ENCODE measurements at places on chromosomes 13 and 19. TPM values are rescaled to one million over a fixed set of nuclear protein-coding genes. Genes with fewer than 3 reads are reported as not detected.

DNA sequence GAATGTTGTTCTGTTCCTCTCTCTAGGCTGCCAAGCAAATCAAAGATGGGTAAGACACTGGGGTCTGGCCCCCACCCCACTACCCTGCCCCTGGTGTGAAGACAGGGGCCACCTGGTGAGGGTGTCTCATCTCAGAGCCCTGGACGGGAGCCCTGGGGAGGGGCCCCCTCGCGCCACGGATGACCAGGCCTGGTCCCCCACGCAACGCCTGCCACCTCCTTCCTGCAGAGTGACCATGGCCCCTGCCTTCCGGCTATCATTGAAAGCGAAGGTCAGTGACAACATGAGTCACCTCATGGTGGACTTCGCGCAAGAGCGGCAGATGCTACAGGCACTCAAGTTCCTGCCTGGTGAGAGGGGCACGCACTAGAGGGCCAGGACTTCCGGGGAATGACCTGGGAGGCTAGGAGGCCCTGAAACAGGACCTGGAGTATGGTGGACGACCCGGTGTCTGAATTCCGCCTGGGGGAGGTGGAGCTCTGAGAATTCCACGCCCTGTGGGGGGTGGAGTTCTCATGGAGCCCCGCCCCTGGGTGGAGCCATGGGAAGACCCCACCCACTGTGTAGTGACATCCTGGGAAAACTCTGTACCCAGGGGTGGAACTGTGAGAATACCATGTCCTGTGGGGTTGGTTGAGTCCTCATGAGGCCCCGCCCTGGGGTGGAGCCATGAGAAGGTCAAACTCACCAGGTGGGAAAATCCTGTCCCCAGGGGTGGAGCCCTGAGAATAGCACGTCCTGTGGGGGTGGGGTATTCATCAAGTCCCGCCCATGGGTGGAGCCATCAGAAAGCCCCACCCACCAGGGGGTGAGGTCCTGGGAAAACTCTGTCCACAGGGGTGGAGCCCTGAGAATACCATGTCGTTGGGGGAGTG is 6.1 kb downstream of the FSD1 start:
- peak; percentile 67 for DNase-seq

GRCh38 chr13:33134213-33134612 is 118.0 kb downstream of the KL start:
- no peak for DNase-seq

GRCh38 chr13:46665633-46666482 is 112.9 kb downstream of the LRCH1 start:
- no peak for DNase-seq

The CAPN12 gene
- total RNA-seq = 2.6 TPM

DNA sequence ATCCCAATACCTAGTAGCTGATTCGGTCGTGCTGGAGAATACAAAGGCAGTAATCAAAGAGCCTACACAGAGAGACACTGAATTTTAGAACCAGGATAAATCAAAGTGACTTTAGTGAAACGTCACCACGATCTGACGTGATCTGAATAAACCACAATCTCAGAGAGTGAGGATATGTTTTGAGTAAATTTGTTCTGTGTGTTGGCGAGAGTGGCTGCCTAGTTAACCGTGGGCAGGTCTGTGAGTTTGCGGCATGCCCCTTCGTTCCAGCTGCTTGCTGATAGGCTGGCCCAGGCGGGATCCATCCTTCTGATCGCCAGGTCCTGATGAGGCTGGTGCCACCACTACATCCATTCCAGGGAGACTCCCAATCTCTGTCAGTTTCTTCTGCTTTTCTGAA is 40.4 kb downstream of the LRCH1 start:
- peak; percentile 62 for DNase-seq

The EFNB2 gene
- total RNA-seq = 0.31 TPM

DNA sequence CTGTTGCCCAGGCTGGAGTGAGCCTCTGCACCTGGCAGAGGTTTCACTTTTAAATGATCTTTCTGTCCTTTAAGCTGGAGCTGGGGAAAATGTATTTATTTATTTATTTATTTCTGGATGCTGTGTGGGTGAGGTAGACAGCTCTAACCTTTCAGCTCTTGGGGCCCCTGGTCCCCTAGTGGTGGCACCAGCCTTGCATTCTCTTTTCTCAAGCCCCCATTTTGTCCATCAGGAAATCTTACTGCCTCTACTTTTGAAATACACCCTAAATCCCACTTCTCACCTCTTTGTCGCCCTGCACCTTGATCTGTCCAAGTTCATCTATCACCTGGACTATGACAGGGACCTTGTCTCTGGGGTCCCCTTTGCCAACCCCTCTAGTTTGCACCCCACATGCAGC is 2.1 kb upstream of the B9D2 start:
- DNase-seq = peak; percentile 34

DNA sequence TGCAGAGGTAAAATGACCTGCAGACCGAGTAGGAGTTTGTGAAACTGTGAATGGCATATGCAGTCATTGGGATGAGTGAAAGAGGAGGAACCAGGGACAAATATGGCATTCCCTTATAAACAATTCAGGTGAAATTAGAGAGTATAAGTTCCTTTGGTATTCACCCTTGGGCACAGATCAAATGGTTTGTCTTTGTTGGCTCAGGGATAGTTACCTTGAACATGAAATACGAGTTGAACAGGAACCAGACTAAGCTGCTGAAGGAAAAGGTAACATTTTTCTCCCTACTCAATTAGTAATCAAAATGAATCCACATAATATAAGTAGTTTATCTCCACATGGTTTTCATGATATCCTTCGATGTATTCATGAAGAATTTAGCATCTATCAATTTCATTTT is 50.5 kb downstream of the SLITRK1 start:
- DNase-seq = no peak

The SPTBN4 gene
- total RNA-seq = 4.1 TPM

GRCh38 chr13:47904891-47905290 is 96.2 kb downstream of the SUCLA2 start:
- DNase-seq = no peak

The TGFBR3L gene
- total RNA-seq = 0.61 TPM

- DNase-seq = peak; percentile 70
Measured at GRCh38 chr19:40139533-40140287, 49.0 kb upstream of the ZNF780A start.

DNA sequence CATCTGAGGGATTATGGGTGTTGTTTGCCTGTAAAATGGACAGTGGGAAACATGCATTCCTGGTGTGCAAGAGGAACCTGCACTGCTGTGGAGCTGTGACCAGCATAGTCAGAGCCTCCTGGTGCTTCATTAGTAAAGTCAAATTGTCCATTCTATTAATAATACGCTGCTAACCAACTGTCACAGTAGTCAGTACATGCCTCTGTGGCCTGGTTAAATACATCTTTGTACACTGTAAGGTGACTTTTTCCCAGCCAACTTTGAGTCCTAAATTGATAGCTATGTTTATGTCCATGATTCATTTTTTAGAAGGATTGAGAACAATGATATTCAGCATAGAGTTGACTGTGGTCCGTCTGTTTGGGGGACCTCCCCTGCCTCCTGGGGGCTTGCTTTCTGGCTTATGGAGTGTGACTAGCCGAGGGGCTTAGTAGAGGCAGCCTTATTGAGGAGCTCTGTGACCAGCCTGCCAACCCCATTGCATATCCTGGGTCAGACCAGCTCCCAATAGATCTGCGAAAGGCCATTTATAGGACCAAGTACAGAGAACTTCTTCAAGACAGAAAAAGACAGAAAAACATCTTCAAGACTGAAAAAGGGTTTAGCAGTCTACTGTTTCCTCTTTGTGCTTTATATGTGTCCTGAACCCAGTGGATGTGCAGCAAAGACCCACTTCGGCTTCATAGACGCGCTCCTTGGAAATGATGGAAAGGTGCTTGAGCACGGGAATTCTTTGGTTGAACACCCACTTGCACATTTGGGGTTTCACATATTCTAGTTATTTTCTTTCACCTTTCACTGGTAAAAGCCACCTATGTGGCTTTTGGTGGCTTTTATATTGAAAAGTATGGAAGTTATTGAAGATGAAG is 4.3 kb downstream of the GPR183 start:
- DNase-seq = no peak

The VAV1 gene
- 92.7 TPM for total RNA-seq

DNA sequence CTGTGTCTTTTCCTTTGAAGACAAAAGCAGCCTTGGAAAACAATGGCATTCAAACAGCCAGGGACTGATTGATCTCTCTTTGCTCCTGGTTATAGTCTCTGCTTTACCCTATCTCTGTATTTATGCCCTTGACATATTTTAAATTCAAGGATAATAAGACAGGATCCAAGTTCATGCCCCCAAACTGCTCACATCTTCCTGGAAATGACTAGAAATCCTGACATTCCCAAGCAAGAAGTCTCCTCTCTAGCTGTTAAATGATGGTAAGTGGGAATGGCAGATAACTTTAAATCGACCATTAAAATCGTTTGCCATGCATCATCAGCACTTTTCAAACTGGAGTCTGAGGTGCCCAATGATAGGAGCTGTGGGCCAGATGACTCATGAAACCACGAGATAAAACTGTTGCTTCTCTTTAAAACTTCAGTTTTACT is 435.6 kb downstream of the FOXO1 start:
- DNase-seq = no peak

DNA sequence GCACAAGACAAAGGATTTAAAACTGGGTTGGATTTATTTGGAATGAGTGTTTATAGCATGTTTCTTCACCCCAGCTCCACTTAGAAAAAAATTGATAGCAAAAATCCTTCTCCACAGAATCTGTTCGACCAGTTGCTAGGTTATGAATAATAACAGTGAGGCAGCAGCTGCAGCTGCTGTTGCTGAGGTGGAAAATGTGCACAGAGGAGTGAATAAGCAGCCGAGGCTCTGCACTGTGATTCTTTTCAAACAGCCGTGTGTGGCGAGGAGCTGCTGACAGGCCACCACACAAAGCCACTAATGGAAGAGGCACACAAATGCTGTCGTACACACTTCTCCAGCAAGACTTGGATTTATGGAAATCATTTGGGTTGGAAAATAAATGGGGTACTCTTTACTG is 6.4 kb upstream of the RASL11A start:
- DNase-seq = peak; percentile 51

DNA sequence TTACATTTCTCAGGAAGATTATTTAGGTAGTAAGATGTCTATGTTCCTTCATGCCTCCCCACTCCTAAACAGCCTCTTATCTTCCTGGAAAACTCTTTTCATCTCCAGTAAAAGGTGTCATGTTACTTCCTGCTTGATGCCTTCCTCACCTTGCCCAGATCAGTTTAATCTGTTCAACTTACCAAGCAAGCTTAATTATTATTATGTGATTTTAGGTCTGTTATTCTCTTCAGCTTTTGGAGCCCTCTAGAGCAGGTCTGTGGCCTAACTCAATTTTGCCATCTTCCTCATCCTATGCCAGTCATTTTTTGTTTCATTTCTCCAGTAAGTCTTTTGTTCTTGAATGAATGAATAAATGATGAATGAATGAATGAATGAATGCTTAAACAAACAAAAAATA is 528.4 kb downstream of the DCT start:
- DNase-seq = no peak

GRCh38 chr13:110396913-110397381 is 89.9 kb downstream of the COL4A2 start:
- no peak for DNase-seq

DNA sequence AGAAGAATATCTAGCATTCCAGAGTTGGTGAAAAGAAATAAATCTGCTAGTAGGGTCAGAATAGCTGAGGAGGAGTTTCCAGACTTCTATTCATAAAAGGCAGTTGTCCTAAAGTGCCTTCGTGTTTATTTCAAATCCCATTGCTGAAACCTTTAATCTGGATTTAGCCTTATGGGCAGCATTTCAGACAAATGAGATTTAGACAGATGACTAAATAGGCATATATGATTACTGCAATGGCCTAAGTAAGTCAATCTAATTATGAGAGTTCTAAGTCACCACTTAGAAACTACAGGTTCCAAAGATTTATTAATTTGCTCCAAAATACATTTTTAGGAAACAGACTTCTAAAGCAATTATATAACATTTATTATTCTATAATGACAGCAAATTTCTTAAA is 368.7 kb downstream of the LIG4 start:
- no peak for DNase-seq

DNA sequence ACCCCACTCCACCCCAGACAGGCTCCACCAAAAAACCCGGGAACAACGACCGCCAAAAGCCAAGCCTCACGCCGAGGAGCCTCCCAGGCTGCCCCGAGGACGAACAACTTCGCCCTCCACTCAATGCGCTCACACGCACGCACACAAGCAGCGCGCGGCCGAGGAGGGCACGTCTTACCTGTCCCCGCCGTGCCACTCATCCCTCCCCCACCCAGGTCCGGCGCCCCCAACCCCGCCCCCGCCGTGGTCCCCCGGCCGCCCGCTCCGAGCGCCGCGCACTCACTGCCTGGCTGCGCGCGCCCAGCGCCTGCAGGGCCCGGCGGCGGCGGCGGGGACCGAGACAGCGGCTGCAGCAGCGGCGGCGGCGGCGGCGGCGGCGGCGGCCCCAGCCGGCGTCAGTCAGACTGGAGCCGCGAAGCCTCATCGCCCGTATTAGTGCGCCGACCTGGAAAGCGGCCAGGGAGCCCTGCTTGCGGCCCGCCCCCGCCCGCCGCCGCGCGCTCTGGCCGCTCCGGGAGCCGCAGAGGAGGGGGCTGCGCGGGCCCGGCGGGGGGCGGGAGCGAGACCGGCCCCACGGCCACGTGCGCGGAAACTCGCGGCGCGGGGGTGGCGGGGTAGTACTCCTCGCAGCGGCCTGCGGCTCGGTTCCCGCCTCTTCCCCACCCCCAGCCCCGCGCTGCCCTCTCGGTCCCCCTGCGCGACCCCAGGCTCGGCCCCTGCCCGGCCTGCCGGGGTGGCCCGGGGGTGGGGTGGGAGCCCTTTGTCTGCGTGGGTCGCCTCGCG is at the start of gene SMAD9:
TSS of gene SMAD9 (minus strand) at position 406 of the 783 bp plus-strand sequence. CDS start 40,549 bp downstream, outside the sequence.
- DNase-seq = peak; percentile 73

DNA sequence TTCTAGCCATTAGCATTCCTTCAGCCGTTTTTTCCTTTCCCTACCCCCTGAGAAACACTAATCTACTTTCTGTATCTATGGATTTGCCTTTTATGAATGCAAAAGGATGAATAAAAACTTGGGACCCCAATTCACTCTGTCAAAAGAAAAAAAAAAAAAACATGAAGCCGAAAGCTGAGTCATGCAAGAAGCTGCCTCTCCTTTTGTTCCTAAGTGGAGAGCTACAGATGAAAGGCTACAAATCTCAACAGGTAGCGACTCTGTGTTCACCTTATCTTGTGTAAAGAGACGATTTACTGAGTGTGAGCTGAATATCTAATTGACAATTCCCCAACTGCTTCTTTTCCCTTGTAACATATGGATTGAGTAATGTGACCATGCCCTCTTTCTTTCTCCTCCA is 1072.8 kb downstream of the UQCRFS1 start:
- DNase-seq = no peak

The ZNF738 gene
- total RNA-seq = 50.9 TPM

- DNase-seq = no peak
Measured at GRCh38 chr13:70023516-70023915, 84.1 kb upstream of the ATXN8OS start.

The KIR3DL2 gene
- not detected for total RNA-seq
